ENCODE measurements at places on chromosomes 6 and 20. TPM values are rescaled to one million over a fixed set of nuclear protein-coding genes. Genes with fewer than 3 reads are reported as not detected.

Gene B3GALT4
- 1.0 TPM for total RNA-seq

Gene SLC22A3
- not detected for total RNA-seq

Gene DACT2
- not detected for total RNA-seq

Gene MRAP2
- 0.67 TPM for total RNA-seq

Gene HLA-DRB5
- 0.29 TPM for total RNA-seq

All from SK-MEL-5 (cell line).